ENCODE measurements at places on chromosomes 5 and 9. TPM values are rescaled to one million over a fixed set of nuclear protein-coding genes. Genes with fewer than 3 reads are reported as not detected.

The PCDHGA6 gene
- 0.65 TPM for total RNA-seq

The SH2D3C gene
- 9.4 TPM for total RNA-seq

The MSX2 gene
- 2.2 TPM for total RNA-seq

GRCh38 chr9:131657940-131658339 lies 81.9 kb downstream of the RAPGEF1 start:
- H3K27ac ChIP-seq: peak overlapping the region; percentile 96
- peaks cover 65% of the 10 kb centered on the region for H3K4me1 ChIP-seq
- DNase-seq: no peak
- peak overlapping the region; percentile 34 for H3K4me3 ChIP-seq
- no peaks in the 10 kb centered on the region for H3K27me3 ChIP-seq

DNA sequence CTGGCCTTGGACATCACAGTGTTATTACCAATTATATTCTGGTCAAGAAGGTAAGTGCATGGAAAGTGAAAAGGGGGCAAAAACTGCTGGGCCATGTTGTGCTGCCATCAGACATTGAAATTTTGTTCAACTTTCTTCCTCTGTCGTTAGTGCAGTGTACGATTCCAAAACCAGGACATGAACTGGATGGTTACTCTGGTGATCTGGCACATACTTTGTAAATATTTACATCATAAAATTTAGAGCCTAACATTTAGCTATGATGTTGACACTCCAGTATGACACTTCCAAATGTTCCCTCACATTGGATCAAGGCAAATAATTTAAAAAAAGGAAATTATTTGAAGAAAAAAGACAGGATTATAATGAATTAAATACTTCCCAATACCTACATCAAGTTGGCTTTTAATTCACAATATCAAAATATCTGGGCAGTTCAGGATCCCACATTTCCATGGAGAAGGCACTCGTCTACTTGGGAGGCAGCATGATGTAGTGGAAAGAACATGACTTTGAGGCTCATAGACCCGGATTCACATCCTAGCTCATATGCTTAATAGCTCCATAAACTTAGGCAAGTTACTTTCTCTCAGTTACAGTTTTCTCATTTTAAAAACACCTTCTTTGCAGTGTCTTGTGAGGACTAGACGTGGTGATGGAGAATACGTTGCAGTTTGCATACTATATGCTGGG lies 342.5 kb upstream of the MPDZ start:
- peaks cover 3% of the 10 kb centered on the region for H3K4me1 ChIP-seq
- no peak overlapping the region for H3K27ac ChIP-seq
- H3K36me3 ChIP-seq: no peaks in the 10 kb centered on the region
- DNase-seq: no peak

DNA sequence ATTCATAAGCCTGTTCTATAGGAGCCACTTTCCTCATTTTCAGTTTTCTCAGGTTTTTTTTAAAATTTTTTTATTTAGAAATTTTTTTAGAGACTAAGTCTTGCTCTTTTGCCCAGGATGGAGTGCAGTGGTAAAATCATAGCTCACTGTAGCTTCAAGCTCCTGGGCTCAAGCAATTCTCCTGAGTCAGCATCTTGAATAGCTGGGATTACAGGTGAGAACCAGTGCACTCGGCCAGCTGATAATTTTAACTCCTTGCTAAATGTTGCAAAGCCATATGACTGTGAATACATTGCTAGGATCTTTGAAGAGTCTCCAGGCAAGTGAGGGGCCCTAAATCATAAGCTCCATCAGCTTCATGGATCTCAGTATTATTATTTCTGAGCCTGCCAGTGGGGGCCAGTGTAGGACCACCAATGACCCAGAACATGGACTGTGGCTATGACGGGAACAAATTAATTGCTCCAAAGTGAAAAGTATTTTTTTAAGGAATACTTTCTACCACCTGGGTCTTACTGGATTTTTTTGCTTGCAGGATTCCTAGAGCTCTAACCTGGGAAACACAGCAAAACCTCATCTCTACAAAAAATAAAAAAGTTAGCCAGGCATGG lies 5.7 kb upstream of the GAPVD1 start:
- no peak overlapping the region for H3K4me3 ChIP-seq
- no peaks in the 10 kb centered on the region for H3K36me3 ChIP-seq
- H3K27ac ChIP-seq: no peak overlapping the region
- no peak for DNase-seq

DNA sequence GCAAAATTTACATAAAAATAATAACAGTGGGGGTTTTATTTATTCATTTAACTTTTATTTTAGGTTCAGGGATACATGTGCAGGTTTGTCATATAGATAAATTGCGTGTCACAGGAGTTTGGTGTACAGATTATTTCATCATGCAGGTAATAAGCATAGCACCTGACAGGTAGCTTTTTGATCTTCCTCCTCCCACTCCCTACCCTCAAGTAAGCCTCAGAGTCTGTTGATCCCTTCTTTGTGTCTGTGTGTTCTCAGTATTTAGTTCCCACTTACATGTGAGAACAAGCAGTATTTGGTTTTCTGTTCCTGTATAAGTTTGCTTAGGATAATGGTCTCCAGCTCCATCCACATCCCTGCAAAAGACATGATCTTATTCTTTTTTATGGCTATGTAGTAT lies 240.3 kb downstream of the KIAA0825 start:
- H3K4me3 ChIP-seq: no peak overlapping the region
- H3K27ac ChIP-seq: no peak overlapping the region
- no peak for DNase-seq
- H3K36me3 ChIP-seq: peaks cover 2% of the 10 kb centered on the region
- H3K4me1 ChIP-seq: no peaks in the 10 kb centered on the region

- no peak for DNase-seq
- H3K4me1 ChIP-seq: peaks cover 12% of the 10 kb centered on the region
- no peaks in the 10 kb centered on the region for H3K27me3 ChIP-seq
These were observed 164.4 kb upstream of the NR3C1 start for GRCh38 chr5:143567583-143568504.

DNA sequence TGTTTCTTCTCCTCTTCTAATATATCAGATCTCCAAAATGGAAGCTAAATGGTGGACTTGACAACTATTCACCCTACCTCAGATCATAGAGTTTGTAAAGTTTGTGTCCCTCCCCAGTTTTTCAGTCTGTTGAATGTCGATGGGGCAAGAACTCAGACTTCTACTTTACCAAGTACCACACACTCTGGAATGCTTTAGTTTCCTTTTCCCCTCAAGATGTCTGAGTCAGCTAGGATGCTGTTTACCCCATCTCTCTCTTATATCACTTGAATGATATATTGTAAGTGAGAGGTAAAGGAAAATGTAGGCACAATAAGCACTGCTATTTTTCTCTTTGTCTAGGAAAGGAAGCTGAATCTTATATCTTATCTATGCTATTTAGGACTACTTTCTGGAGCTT lies 25.9 kb upstream of the TAL2 start:
- no peaks in the 10 kb centered on the region for H3K27me3 ChIP-seq
- H3K27ac ChIP-seq: no peak overlapping the region
- no peak for DNase-seq
- no peak overlapping the region for H3K4me3 ChIP-seq
- peaks cover 16% of the 10 kb centered on the region for H3K36me3 ChIP-seq
- no peaks in the 10 kb centered on the region for H3K4me1 ChIP-seq

GRCh38 chr5:112275671-112276070 lies 143.4 kb downstream of the EPB41L4A start:
- DNase-seq: no peak
- H3K36me3 ChIP-seq: no peaks in the 10 kb centered on the region
- H3K27me3 ChIP-seq: no peaks in the 10 kb centered on the region

- H3K27me3 ChIP-seq: peaks cover 49% of the 10 kb centered on the region
- H3K36me3 ChIP-seq: no peaks in the 10 kb centered on the region
- H3K4me3 ChIP-seq: no peak overlapping the region
- no peak for DNase-seq
- H3K4me1 ChIP-seq: no peaks in the 10 kb centered on the region
- no peak overlapping the region for H3K27ac ChIP-seq
These were observed 98.4 kb upstream of the CPLX2 start for GRCh38 chr5:175772747-175773533.

- no peaks in the 10 kb centered on the region for H3K36me3 ChIP-seq
- no peaks in the 10 kb centered on the region for H3K27me3 ChIP-seq
- peaks cover 15% of the 10 kb centered on the region for H3K4me1 ChIP-seq
- H3K27ac ChIP-seq: no peak overlapping the region
- DNase-seq: no peak
These were observed 497.1 kb downstream of the ARHGEF28 start for GRCh38 chr5:74122979-74123590.

GRCh38 chr9:20135119-20135697 lies 346.4 kb upstream of the SLC24A2 start:
- no peak overlapping the region for H3K27ac ChIP-seq
- H3K4me1 ChIP-seq: no peaks in the 10 kb centered on the region
- H3K27me3 ChIP-seq: peaks cover 17% of the 10 kb centered on the region
- H3K4me3 ChIP-seq: no peak overlapping the region
- no peak for DNase-seq
- H3K36me3 ChIP-seq: no peaks in the 10 kb centered on the region

- no peak overlapping the region for H3K4me3 ChIP-seq
- H3K36me3 ChIP-seq: no peaks in the 10 kb centered on the region
- H3K27me3 ChIP-seq: no peaks in the 10 kb centered on the region
- no peaks in the 10 kb centered on the region for H3K4me1 ChIP-seq
- H3K27ac ChIP-seq: no peak overlapping the region
- DNase-seq: no peak
These were observed 21.9 kb upstream of the TXN start for GRCh38 chr9:110278080-110278707.

GRCh38 chr5:175713930-175714329 lies 56.1 kb downstream of the HRH2 start:
- H3K36me3 ChIP-seq: peaks cover 2% of the 10 kb centered on the region
- H3K27ac ChIP-seq: no peak overlapping the region
- H3K27me3 ChIP-seq: no peaks in the 10 kb centered on the region

DNA sequence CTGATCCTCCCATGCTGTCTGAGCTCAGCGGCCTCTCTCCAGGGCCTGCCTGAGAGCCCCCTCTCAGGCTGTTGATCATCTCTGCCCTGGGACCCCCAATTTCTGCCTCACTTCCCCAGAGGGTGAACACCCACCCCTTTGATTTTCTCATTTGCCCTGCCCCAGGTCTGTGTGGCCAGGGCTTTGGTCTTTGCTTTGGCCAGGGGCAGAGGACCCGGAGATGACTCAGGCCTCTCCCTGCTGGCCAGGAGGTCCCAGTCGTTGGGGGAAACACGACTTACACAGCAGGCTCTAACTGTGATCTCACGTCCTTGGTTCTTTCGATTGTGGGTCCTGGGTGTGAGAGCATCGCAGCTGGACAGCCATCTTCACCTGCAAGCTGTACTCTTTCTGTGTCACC lies 1.1 kb upstream of the ADAMTS2 start:
- peaks cover 39% of the 10 kb centered on the region for H3K27me3 ChIP-seq
- peak; percentile 59 for DNase-seq
- H3K4me3 ChIP-seq: peak overlapping the region; percentile 45

- DNase-seq: peak; percentile 66
- H3K27me3 ChIP-seq: no peaks in the 10 kb centered on the region
- no peak overlapping the region for H3K27ac ChIP-seq
- peaks cover 8% of the 10 kb centered on the region for H3K36me3 ChIP-seq
- H3K4me1 ChIP-seq: peaks cover 10% of the 10 kb centered on the region
These were observed 21.4 kb downstream of the CMBL start for GRCh38 chr5:10286162-10286861.

GRCh38 chr5:141504216-141504615 lies 15.3 kb downstream of the PCDHGC5 start:
- no peaks in the 10 kb centered on the region for H3K27me3 ChIP-seq
- H3K4me1 ChIP-seq: peaks cover 41% of the 10 kb centered on the region
- H3K4me3 ChIP-seq: no peak overlapping the region
- no peak for DNase-seq

GRCh38 chr5:54738118-54738972 lies 220.8 kb downstream of the SNX18 start:
- DNase-seq: no peak
- H3K36me3 ChIP-seq: no peaks in the 10 kb centered on the region
- H3K4me3 ChIP-seq: no peak overlapping the region

DNA sequence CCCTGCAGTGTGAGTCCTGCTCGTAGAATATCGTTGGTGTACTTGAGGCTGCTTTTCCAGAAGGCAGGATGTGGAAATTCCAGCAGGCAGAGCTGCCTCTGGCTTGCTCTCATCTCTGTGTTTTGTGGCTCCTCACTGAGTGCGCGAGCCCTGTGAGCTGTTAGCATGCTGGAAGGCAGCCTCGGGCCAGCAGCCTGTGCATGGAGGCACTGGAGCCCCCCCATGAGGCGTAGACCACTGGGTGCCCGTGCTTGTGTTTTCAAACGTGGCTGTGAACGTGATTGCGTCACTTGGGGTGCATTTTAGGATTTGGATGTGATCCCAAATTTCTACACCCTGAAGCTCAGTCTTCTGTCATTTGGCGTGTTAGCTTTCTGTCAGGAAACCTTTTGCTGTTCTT lies 3.2 kb downstream of the WDR5 start:
- peaks cover 33% of the 10 kb centered on the region for H3K4me1 ChIP-seq
- DNase-seq: no peak
- H3K27ac ChIP-seq: peak overlapping the region; percentile 22
- H3K27me3 ChIP-seq: no peaks in the 10 kb centered on the region

GRCh38 chr9:116084497-116084896 lies 69.1 kb upstream of the PAPPA start:
- peaks cover 23% of the 10 kb centered on the region for H3K4me1 ChIP-seq
- no peak overlapping the region for H3K27ac ChIP-seq
- H3K4me3 ChIP-seq: no peak overlapping the region
- DNase-seq: no peak
- H3K27me3 ChIP-seq: no peaks in the 10 kb centered on the region

- peak overlapping the region; percentile 89 for H3K27ac ChIP-seq
- peak overlapping the region; percentile 52 for H3K4me3 ChIP-seq
- no peak for DNase-seq
- H3K4me1 ChIP-seq: peaks cover 77% of the 10 kb centered on the region
- H3K27me3 ChIP-seq: no peaks in the 10 kb centered on the region
- H3K36me3 ChIP-seq: no peaks in the 10 kb centered on the region
These were observed 11.0 kb downstream of the NCS1 start for GRCh38 chr9:130183133-130183762.

DNA sequence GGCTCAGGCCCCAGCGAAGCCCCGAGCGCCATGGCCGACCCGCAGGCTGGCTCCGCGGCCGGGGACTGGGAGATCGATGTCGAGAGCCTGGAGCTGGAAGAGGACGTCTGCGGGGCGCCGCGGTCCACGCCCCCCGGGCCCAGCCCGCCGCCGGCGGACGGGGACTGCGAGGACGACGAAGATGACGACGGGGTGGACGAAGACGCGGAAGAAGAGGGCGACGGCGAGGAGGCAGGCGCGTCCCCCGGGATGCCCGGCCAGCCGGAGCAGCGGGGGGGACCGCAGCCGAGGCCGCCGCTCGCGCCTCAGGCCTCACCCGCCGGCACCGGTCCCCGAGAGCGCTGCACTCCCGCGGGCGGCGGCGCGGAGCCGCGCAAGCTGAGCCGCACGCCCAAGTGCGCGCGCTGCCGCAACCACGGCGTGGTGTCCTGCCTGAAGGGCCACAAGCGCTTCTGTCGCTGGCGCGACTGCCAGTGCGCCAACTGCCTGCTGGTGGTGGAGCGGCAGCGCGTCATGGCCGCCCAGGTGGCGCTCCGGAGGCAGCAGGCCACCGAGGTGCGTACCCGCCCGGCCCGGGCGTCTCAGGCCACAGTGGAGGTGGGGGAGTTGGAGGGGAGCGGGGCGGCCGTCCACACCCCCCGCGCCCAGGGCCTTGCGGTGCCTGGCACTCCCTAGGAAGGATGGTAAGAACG lies 1.6 kb downstream of the DMRT2 start:
- peaks cover 24% of the 10 kb centered on the region for H3K4me1 ChIP-seq
- peak overlapping the region; percentile 64 for H3K4me3 ChIP-seq
- no peak overlapping the region for H3K27ac ChIP-seq
- H3K27me3 ChIP-seq: peaks cover 66% of the 10 kb centered on the region
- H3K36me3 ChIP-seq: peaks cover 5% of the 10 kb centered on the region
